ENCODE measurements at places on chromosomes 4 and X.

DNA sequence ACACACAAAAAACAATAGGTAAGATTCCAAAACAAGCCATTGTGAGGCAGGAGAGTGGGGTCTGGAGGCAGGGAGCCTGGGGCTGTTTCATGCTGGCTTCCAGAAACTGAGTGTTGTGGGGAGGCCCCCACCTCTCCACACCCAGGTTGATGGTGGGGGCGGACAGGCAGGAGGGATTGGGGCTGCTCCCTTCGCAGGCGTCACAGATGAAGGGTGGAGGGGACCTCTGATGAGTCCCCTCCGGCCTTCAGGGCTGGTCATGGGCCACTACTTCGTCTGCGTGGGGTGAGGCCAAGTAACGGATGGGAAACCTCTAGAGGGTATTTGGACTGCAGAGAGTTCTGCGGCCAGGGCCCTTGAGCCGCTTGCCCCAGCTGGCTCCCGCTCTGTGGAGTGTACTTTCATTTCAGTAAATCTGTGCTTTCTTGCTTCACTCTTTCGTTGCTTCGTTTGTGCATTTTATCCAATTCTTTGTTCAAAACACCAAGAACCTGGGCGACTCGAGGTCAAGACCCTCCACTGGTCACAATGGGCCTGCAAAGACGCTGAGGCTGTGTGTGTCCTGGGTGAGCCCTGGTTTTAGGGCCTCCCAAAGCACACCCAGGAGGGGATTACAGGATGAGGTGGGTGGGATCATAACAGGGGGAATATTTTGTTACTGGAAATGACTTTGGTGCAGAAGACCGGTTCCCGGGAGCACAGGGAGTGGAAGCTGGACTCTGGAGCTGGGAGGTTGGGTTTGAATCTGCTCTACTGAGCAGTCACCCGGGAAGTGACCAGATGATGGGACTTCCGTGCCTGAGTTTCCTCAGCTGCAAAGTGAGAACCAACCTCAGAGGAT lies 83.7 kb upstream of the ADRA2C start:
- no peak for DNase-seq

GRCh38 chrX:19723427-19723826 lies 164.0 kb downstream of the SH3KBP1 start:
- no peak for DNase-seq

- no peak for DNase-seq
These were observed 45.9 kb downstream of the PDLIM5 start for GRCh38 chr4:94497690-94498089.

DNA sequence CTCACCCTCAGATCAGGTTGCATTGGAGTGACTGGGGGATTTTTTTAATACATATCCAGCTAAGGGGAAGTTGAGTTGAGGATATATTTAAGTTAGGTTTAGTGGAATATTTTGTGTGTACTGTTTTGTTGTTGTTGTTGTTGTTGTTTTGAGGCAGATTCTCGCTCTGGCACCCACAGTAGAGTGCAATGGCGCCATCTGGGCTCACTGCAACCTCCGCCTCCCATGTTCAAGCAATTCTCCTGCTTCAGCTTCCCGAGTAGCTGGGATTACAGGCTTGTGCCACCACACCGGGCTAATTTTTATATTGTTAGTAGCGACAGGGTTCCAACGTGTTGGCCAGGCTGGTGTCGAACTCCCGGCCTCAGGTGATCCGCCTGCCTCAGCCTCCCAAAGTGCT lies 38.6 kb upstream of the ATP6AP2 start:
- DNase-seq, result no peak

- no peak for DNase-seq
These were observed 111.8 kb downstream of the TMEM144 start for GRCh38 chr4:158322109-158322508.

GRCh38 chr4:140326395-140326993 lies 47.0 kb upstream of the SCOC start:
- DNase-seq, result peak; percentile 18

DNA sequence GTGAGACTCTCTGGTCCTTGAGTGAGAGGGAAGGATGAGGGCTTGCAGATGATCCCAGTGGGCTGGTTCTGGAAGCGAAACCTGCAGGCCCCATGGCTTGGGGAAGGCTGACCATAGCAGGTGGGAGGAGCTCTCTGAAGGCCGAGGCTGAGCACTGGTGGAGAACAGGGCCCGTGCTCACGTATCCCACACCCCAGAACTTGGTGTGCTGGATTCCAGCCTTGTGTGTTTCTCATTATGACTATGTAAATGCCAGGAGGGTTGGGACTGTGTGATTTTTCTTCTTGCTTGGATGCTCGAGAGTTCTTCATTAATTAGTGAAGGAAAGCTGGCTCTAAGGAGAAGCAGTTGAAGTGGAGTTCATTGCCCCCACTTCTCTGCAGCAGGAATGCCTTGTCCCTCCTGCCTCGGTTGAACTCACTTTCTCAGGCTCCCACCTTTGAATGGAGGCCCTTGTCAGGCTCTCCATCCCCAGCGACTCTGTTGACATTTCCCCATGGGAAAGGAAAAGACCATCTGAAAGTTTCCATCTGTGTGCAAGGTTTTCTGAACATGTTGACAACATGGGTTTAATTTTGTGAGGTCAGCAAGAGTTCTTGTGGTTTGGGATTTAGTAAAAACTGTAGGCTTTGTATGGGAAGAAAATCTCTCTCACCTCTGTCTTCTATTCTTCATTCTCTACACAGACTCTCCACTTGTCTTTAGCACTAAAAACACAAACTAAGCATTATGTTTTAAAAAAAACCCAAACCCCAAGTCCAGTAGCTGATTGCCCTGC lies 57.7 kb downstream of the TBL1X start:
- no peak for DNase-seq

DNA sequence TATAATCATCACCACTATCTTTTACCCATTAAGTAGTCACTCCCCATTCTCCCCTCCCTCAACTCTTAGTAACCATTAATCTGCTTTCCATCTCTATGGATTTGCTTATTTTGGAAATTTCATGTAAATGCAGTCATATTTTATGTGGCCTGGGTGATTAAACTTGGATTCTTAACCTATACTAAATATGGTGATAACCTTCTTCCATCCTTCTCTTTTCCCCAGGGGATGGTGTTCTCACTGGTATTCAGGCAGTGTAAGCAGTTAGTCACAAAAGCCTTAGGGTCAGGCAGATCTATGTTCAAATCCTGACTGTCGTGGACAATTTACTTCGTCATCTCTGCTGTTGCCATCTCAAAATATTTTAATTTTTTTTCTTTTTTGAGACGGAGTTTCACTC lies 29.6 kb downstream of the RAB40AL start:
- no peak for DNase-seq

- no peak for DNase-seq
These were observed 120.6 kb upstream of the TBC1D9 start for GRCh38 chr4:140876615-140877364.

GRCh38 chr4:81421346-81422218 lies 50.1 kb downstream of the RASGEF1B start:
- DNase-seq, result no peak

DNA sequence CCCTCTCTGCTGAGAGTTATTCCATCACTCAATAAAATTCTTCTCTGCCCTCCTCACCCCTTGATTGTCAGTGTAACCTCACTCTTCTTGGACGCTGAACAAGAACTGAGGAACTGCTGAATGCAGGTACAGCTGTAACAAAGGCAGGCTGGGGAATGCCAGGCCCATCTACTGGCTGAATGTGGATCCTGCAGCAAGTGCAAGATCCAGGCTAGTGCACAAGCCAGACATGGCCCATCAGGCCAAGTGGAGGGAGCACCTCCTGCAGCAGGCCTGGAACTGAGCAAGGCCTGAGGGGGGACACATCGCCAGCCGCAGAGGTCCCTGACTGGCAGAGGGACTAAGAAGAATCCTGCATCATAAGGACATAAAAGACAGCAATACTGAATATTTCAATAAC lies 411.8 kb upstream of the PCDH10 start:
- no peak for DNase-seq

DNA sequence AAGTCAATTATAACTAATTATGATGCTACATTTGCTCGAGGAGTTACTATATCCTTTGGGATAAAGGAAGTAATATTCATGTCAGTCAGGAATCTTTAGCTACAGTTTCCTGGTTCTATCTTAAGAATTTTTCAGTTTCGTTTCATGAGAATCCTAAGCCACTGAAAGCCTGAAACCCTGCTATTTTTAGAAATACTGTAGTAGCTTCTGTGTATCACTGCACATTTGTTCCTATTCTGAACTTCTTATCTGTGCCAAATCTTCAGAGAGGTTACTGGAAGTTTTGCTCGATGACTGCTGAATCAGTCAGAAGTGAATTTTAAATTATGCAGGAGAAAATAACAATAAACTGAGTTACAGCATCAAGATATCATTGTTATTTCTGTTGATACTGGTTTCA lies 249.2 kb downstream of the TENM3 start:
- no peak for DNase-seq

- DNase-seq, result no peak
These were observed 64.5 kb upstream of the MAGEA10 start for GRCh38 chrX:152202886-152203285.

GRCh38 chr4:126661194-126661593 lies 971.6 kb upstream of the INTU start:
- no peak for DNase-seq

GRCh38 chr4:165738571-165738970 lies 134.5 kb upstream of the TLL1 start:
- DNase-seq, result no peak

GRCh38 chr4:27775156-27775555 lies 914.5 kb downstream of the STIM2 start:
- DNase-seq, result no peak

DNA sequence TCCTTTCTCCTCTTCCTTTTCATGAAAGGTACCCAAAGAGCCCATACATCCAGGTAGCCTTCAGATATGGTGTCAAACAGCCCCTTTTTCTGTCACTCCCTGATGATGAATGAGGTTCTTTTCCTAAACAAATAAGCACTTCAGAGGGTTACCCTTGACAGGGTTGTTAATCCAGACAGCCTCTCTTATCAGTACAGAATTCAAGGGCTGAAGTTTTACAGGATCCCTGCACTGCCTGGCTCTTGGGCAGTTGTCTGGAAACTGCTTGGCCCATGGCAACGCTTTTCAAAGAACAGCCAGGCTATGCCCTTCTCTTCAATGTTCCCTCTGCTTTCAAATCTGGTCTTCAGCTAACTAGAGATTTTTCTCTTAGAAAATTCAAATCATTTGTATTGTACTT lies 352.6 kb upstream of the FAM241A start:
- DNase-seq, result no peak

DNA sequence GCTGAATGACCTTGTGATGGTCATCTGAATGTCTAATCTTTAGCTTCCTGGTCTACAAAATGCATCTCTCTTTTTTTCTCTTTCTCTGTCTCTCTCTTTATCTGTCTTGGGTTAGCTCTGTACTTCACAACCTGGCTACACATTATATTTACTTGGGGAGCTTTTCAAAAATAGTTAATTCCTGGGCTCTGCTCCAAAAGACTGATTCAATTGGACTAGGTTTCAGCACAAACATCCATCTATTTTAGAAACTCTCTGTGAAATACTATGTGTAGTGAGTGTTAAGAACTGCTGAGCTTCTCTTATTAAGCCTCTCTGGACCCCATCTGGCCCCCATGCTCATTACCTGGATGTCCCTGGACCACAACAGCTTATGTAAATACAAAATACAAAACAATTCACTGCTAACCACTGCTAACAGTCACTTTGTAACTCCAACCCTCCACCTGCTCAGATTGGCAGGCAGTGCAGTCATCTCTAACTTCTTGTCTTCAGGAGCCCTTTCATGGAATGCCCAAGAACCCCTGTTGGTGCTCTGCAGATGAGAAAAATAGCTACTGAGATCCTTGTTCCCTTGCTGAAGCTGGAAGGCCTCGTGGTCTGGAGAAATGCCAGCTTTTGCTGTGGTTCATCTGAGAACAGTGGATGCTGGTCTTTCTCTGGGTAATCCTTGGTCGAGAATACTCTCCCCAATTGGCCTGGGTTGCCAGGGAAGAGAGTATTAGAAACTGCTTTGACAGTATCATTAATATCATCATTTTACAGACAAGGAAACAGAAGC lies 14.8 kb upstream of the BOD1L1 start:
- DNase-seq, result no peak

GRCh38 chrX:12471061-12471460 lies 320.2 kb upstream of the PRPS2 start:
- DNase-seq, result no peak

GRCh38 chr4:143585548-143585947 lies 72.0 kb downstream of the SMARCA5 start:
- no peak for DNase-seq

- no peak for DNase-seq
These were observed 99.8 kb upstream of the H2AZ1 start for GRCh38 chr4:100049872-100050271.

DNA sequence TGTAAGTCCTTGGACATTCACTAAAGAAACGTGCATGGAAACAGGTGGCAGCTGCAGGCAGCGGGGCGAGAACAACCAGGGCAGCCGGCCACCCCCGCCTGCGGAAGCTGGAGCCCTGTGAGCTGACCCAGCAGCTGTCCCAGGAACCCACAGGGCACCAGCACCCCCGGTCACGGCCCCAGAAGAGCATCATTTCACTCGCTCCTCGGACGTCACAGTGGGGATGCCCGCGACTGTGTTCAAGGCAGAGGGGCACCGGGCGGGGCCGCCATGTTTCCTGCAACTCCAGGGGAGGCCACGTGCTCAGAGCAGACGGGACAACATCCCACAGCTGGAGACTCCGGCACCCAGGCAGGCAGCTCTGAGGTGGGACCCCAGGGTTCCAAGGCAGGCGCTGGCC lies 45.0 kb upstream of the CPLX1 start:
- DNase-seq, result no peak

GRCh38 chr4:40227284-40227683 lies 30.5 kb downstream of the RHOH start:
- DNase-seq, result no peak

DNA sequence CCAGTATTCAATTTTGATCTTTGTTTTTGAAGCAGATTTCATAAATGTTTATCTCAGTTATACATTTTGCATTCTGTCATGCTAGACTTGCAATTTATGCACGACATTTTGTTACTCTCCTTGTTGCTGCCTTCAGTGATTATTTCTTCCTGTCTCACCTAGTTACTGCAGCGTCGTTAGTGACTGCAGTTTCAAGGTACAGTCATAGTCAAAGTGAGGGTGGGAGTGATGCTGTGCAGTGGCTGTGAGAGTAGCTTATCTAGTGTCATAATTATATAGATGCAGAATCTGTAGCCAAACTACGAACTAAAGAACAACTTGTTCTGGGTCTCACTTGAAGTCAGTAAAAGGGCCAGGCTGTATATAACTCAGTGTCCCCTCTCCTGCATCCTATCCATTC lies 69.8 kb downstream of the GPR101 start:
- no peak for DNase-seq
